ENCODE measurements at places on chromosomes 2 and 18.

- no peak for DNase-seq
These were observed 3.5 kb downstream of the RNF144A start for GRCh38 chr2:6920743-6921064.

- no peak for DNase-seq
These were observed 115.3 kb downstream of the ACOXL start for GRCh38 chr2:110847651-110848050.

DNA sequence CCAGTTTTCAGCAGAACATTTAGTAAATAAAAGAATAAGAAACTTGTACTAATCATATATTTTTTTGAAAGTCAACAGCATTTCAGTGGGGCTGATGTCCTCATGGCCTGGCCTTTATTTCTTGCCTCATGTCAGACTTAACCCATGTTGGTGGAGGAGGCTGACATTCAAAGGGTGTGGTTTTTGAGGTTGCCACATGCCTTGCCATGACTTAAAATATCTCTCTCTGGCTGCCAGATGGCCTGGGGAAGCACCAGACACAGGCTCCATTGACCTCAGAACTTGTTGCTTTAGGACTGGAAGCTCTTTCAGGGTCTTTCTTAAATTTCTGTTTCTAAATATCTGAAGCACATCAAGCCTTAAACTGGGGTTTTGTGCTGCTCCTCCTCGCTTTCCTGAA is 32.5 kb upstream of the CD28 start:
- no peak for DNase-seq

DNA sequence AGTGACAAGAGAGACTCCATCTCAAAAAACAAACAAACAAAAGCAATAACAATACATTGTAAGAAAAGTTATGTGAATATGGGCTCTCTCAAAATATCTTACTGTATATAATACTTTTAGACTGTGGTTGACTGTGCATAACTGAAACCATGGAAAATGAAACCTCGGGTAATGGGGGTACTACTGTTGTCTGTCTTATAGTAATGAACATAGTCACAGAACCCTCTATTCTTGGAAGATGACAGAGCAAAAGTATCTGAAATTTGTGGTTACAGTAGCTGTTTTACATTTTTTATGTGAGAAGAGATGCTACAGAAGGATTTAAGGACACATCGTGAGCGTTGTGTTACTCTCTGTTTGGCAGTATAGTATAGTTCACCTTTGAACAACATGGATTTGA is 60.5 kb downstream of the MAP4K4 start:
- no peak for DNase-seq

DNA sequence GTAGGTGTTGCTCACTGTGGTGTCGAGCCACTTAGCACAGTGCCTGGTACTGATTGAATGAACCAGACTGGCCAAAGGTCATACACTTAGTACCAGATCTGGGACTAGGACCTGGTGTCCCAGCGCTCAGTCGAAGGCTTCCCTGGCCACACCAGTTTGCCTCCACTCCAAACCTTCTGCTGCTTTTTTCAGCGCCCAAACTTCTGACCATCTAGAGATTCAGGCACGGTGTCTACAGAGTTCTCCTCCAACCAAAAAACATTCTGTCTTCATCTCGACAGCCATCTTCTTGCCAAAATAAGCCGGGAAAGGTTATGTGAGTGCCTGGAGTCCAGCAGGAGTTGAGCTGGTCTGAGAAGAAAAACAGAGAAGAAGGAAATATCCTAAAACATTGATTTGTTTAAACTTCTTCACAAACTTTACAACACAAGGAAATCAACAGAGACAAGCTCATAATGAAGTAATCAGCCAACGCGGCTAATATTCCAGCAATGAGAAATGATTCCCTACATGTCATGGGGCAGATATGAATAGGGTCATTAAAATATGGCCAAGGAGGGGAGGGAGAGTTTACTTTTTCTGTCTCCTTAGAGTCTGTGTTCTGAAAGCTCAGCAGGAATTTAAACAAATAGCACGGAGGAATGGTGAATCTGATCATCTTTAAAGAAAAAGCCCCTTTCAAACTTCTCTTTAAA is 2.3 kb upstream of the GLI2 start:
- DNase-seq: peak; percentile 48

DNA sequence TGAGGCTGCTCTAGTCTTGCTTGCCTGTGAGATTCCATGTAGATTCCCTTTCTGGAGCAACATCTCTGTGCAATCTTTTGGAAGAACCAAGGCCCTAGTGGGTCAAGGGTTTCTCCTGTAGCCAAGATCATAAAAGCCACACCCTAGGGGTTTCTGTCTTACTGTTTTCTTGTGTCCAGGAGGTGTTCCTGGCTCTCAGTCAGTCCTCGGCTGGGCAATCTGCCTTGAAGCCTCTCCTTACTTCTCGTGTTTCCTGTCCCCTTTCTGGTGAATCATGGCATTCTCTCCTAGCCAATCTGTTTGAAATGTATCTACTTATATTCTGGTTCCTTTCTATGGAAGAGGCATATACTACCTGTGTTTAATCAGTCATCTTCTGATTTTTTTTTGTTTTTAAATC is 484.8 kb upstream of the UBE2E3 start:
- no peak for DNase-seq

- DNase-seq: no peak
These were observed 94.1 kb downstream of the HS1BP3 start for GRCh38 chr2:20556756-20557155.

DNA sequence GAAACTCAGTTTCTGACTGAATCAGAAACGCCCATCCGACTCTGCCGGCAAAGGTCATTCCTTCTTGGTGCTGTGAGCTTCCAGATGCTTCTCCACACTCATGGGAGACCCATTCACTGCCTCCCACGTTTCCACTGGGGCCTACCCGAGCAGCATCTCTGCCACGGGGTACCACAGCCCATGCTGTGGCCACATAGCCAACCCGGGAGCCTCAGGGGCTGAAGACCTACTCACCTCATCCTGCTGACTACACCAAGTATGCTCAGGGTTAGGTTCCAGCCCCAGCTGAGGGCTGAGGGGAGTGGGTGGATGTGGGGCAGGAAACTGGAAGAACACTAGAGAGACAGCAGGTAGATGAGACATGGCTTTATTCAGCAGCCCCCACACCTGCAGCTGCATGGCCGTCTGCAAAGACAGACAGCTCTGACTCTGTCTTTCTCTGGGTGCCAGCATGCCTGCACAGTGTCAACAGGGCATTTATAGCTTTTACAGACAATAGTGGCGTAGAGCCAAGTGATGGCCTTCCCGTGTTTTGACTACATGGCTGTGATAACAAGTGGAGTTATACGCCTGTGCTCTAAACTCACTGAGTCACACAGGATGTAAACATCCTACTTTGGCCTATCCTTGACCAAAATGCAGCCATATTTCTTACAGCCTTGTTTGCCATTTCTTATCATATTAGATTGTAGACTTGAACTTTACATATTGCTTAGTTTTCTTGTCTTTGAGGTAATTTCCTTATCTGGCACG is 16.5 kb upstream of the KLHL23 start:
- DNase-seq: no peak

GRCh38 chr18:67665266-67665665 is 148.7 kb upstream of the DSEL start:
- no peak for DNase-seq

DNA sequence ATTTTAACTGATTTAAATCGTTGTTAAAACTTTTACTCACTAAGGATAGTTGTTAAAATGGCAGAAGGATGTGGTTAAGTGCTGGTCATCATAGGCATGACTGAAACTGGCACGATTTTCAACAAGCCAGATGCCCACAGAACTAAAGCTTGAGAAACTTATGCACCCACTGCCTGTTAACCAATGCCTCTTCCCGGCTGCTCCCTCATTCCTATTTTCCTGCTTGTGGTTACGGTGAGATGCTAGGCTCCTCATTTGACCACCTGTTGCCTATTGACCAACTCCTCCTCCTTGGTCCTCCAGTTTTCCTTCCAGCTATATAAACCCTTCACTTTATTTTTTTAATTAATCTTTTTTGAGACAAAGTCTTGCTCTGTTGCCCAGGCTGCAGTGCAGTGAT is 238.7 kb downstream of the TFCP2L1 start:
- no peak for DNase-seq

GRCh38 chr2:142306131-142306530 is 175.3 kb upstream of the LRP1B start:
- DNase-seq: no peak

DNA sequence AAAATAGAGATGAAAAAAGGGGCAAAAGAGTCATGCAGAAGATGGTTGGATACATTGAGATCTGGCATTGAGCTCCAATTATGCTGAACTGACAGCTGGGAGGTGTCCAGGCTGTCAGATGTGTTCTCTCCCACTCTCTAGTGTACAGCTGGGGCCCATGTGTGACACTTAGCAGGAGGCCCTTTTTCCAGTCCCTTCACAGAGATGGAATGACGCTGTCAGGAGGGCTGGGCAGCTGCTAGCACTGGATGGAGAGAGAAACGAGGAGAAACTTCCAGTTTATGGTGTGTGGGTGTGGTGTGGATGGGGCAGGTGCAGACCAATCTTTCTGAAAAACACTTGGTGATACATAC is 437.7 kb upstream of the HS6ST1 start:
- peak; percentile 46 for DNase-seq

GRCh38 chr18:50686409-50686808 is 126.5 kb downstream of the MAPK4 start:
- no peak for DNase-seq

DNA sequence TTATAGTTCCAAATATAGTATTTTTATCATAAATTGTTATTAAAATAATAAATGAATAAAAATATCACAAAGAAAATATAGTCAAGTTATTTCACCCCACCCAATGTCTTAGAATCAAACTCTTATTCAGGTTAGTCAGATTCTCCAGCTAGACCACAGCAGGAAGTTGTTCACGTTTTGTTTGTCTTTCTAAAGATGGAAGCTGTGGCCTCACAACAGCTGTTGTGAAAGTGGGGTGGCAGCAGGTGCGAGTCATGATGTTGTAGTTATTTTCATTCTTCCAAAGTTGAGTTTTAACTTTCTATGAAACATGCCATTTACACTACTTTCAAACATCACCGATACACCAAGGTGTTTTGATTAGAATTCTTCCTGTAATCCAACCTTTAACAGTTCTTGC is 272.9 kb downstream of the SLC8A1 start:
- no peak for DNase-seq

GRCh38 chr2:37857575-37858399 is 67.3 kb upstream of the RMDN2 start:
- DNase-seq: no peak

- DNase-seq: peak; percentile 83
These were observed 42.9 kb downstream of the HDLBP start for GRCh38 chr2:241272303-241273209.

- DNase-seq: no peak
These were observed 681 bp downstream of the ACADL start for GRCh38 chr2:210224591-210224940.

DNA sequence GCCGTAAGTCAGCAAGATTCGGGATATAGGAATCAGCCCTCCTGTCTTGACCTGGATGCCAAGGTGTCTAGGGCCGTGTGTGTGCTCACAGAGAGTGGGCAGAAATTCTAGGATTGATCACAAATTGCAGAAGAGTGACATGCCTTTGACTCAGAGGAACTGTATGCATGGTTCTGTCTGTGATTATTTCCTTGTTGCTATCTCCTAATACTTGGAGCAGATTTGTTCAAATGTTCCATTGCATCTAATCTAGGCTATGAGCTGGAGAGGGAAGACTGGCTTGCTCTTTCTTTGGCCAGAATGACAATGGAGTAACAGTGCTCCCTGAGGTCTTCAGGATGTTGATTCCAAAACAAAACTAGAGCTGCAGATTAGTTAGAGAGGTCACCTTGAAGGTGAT is 115.0 kb downstream of the EN1 start:
- DNase-seq: no peak

GRCh38 chr2:197102231-197102630 is 175.7 kb upstream of the PGAP1 start:
- DNase-seq: no peak

GRCh38 chr2:240298803-240299709 is 136.4 kb upstream of the GPC1 start:
- DNase-seq: peak; percentile 47

GRCh38 chr18:13257361-13257980 is 38.9 kb downstream of the LDLRAD4 start:
- DNase-seq: no peak

DNA sequence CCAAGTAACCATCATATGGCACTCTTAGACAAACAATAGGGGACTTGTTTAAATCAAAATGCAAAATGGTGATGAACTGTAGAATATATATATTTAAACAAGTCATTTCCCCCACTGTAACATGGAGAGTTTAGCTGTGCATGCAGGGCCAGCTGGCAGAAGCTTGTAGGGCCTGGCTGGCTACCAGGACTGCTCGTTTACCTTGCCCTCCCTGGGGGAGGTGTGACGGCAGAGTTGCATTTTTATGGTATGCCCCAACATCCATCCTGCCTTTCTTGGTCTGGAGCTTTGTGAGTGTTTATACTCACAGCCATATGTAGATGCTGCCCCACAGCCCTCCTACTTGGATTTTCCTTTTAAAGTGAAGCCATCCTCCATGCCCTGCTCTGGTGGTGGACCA is 101.7 kb upstream of the ZFP36L2 start:
- no peak for DNase-seq

GRCh38 chr2:236550701-236551465 is 18.7 kb upstream of the ACKR3 start:
- no peak for DNase-seq

DNA sequence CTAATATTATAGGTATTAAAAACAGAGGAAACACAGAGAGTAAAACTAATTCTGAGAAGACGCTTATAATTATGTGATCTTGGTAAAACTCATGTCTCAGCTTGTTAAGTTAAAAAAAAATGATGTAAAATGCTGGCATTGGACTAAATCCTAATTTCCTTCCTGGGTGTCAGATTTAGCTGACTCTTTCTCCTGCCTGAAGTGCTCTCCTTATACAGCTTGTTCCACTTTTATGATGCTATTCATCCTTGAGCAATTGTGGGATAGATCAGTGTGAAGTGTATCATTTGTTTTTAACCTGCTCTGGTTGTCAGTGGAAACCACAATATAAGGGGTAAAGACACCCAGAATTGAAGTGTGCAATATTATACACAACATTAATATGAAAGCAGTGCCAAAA is 84.9 kb downstream of the EFEMP1 start:
- no peak for DNase-seq

All from right atrium auricular region (tissue), 2 donors.